ENCODE measurements at places on chromosomes 13 and 19.
A peak's percentile ranks its signal among the peaks of the same experiment; 100 is the strongest.

GRCh38 chr19:21921691-21922180, 85.8 kb upstream of the ZNF43 start:
- DNase-seq = no peak

DNA sequence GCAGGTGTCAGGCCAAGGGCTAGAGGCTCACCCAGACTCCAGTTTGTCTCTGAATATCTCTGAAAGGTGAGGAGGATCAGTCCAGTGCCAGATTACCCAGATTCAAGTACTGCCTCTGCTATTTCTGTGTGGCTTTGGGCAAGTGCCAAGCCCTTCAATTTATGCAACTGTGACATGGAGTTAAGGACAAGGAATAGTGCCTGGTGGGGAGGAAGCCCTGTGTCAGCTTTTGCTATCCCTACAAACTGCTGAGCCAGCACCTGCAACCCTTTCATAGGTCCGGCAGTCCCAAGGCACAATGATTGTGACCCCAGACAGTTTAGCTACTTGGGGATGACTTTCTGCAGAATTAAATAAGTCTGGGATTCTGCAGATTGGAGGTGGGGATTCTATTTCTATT, 123.0 kb downstream of the KL start:
- no peak for DNase-seq

DNA sequence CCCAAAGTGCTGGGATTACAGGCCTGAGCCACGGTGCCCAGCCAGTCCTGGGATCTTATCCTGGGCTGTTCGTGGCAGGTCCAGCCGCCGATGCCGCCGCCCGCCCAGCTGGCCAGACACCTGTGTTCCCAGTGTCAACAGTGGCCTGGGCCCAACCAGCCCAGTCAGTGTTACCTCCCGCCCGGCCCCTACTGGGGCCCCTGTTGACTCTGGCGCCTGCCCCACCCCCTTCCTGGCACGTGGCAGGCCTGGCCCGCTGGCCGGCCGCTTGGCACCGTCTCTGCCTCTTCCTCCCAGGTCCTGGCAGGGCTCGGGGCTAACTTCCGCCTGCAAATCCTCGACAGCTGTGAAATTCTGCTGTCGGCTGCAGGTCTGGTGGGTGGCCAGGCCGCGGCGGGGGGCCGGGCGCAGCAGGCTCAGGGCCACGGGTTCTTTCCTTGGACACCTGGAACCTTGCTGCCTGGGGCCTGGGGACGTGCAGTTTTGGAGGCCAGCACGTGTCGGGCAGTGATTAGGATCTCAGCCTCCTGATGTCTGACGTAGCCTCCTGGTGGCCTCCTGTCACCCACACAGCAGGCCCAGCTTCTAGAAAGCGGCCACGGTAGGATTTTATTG, 9.1 kb downstream of the ARID3A start:
- no peak for DNase-seq

DNA sequence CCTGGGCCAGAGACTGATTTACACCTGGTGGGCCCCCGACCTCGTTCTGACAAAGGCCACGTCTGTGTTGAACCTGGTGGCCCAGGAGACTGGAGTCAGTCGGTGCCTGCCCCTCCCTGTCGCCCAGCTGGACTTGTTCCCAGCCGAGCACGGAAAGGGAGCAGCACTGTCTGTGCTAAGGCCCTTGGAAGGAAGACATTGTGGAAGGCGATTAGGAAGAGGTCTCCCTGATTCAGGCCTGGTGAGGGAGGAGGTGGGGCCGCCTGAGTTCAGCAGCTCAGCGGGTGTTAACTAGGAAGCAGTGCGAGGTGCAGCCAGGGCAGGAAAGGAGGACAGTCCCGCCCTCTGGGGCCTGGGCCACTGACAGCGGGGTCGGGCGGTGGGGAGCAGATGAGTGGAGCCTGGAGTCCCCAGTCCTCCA, 64.7 kb downstream of the GPR12 start:
- peak; percentile 54 for DNase-seq

- peak; percentile 88 for DNase-seq
Measured at GRCh38 chr19:14450168-14450874, 17.2 kb downstream of the PKN1 start.

DNA sequence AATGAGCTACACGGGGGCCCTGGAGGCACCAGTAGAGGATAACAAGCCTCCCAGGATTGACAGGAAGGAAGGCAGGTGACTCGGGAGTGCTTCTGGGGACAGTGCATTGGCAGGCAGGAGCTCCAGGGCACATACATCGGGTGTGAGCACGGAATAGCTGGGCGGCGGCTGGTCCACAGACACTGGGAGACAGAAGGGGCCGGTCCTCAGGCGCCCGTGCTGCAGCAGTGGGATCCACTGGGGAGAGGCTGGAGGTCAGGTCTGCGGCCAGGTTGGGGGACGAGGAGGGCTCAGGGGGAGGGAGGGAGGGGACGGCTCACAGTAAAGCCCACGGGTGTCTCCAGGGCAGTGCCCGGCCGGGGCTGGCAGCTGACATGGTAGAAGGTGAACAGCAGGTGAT, 2.1 kb upstream of the ANGPTL8 start:
- DNase-seq = no peak

GRCh38 chr19:33358408-33358807, 15.1 kb upstream of the CEBPG start:
- no peak for DNase-seq

DNA sequence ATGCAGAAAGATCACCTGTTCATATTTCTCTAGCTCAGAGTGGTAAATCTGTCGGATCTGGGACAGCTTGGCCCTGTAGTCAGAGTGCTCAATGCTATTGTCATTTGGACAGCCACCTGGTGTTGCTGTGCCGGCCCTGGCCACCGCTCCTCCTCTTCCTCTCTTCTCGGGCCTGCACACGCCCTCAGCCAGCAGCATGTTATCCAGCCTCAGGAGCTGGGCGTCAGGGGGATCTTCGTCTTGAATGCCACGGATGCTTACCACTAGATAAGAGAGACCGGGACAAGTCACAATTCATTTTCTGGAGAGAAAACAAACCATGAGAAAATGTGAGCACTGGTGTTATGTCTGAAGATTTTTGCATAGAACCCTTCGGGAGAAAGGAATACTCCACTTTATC, 32.5 kb downstream of the CILP2 start:
- no peak for DNase-seq

GRCh38 chr13:28173793-28174192, 35.4 kb downstream of the PAN3 start:
- no peak for DNase-seq

- DNase-seq = no peak
Measured at GRCh38 chr19:50690439-50690838, 29.2 kb downstream of the SHANK1 start.

DNA sequence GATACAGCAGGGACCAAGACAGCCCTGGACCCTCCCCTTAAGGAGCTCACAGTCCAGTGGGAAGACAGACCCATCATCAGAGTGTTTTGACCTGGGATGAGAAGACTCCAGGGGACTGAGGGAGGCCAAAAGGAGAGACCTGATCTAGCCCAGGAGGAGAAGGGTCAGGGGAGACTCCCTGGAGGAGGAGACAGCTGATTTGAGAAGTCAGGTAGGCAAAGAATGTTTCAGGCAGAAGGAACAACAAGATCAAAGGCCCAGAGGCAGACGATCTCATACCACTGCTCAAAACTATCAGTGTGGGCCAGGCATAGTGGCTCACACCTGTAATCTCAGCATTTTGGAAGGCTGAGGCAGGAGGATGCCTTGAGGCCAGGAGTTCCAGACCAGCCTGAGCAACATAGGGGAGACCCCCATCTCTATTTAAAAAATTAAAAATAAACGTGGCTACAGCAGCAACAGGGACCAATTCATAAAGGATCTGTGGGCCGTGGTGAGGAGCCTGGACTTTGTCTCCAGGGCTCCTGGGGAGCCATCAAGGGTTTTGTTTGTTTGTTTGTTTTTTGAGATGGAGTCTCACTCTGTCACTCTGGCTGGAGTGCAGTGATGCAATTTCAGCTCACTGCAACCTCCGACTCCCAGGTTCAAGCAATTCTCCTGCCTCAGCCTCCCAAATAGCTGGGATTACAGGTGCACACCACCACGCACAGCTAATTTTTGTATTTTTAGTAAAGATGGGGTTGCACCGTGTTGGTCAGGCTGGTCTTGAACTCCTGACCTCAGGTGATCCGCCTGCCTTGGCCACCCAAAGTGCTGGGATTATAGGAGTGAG, 2.2 kb upstream of the COX6B1 start:
- no peak for DNase-seq

GRCh38 chr13:110714797-110715394, 1.4 kb downstream of the ING1 start:
- DNase-seq = peak; percentile 81

DNA sequence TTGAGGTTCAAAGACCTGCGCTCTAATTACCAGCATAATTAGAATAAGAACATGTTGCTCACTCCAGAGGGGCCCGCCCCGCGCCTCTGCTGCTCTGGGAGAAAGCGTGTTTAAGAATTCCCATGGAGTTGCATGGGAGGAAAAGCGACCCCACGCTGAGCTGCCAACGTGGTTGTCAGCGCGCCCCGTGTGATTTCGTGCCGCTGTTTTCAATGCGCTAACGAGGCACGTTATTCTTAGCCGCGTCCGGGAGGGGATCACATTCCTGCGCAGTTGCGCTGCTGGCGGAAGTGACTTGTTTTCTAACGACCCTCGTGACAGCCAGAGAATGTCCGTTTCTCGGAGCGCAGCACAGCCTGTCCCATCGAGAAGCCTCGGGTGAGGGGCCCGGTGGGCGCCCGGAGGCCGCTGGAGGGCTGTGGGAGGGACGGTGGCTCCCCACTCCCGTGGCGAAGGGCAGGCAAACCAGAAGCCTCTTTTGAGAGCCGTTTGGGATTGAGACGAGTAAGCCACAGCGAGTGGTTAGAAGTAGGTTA, 173.8 kb upstream of the SOX1 start:
- DNase-seq = no peak

DNA sequence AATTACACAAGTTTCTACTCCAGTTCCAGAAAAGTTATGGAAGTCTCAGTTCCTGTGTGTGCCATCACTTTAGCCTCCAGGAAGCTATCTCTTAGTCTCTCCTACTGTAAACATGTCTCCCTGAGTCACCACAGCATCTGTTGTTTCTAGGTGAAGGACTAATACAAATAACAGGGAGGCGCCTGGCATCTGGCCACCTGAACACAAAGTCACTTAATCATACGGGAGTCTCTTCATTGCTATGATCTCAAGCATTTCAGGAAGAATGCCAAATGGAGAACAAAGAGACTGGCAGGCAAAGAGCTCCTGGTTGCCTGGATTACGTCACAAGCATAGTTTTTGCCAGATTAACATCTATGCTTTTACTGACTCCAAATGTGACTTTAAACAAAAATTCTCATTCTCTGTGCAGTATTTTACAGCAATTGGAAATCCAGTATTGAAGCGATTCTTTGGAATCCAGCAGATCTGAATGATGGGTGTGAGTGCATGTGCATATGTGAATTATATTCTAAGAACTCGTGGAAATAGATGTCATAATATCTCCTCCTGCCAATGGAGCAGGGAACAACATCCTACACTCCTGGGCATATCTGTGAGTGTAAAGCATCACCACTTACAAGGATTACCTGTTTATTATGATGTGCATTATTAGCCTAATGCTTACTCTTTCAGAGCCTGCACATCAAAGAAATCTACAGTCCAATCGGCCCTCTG, 572.8 kb downstream of the PCDH9 start:
- peak; percentile 97 for DNase-seq

All from NCI-H82 (cell line).